ENCODE measurements at places on chromosomes 2 and 18.

GRCh38 chr2:72949642-72950041 lies 32.3 kb downstream of the EMX1 start:
- no peak for DNase-seq

DNA sequence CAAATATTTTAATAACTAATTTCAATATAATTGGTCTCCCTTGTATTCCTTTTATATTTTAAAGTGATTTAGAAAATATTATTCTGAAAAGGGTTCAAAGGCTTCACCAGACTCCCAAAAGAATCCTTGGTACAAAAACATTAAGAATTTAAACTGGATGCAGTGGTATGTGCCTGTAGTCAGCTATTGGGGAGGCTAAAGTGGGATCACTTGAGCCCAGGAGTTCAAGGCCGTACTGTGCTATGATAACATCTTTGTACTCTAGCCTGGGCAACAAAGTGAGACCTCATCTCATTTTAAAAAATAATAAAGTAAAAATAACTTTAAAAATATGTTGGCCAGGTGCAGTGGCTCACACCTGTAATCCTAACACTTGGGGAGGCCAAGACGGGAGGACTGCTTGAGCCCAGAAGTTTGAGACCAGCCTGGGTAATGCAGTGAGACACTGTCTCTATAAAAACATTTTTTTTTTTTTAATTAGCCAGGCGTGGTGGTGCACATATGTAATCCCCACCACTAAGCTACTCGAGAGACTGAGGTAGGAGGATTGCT lies 14.7 kb downstream of the NCL start:
- DNase-seq: no peak

GRCh38 chr2:43214253-43214652 lies 12.2 kb downstream of the ZFP36L2 start:
- no peak for DNase-seq

GRCh38 chr2:25441353-25441752 lies 99.6 kb upstream of the DNMT3A start:
- DNase-seq: no peak

DNA sequence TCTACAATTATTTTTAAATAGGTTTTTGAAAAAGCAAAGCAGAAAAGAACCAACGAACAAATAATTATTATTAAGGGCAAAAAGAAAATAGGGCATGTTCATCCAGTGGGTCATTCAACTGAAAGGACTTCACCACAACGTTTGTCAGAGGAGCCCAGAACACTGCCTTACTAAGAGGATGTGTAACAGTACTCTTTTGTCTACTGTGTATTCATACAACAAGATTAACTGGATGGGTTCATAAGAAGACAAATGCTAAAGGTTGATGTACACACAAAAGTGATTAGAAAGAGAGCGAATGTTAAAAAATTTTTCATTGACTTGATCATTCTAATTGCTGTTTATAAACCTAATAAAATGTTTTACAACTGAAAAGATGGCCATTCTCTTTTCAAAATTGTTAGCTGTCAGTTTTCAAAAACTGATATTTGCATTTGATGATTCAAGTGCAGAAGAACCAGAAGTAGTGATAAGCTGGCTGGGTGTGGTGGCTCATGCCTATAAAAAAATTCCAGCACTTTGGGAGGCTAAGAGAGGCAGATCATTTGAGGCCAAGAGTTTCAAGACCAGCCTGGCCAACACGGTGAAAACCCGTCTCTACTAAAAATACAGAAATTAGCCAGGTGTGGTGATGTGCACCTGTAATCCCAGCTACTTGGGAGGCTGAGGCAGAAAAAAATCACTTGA lies 33.1 kb downstream of the MGAT4A start:
- no peak for DNase-seq

DNA sequence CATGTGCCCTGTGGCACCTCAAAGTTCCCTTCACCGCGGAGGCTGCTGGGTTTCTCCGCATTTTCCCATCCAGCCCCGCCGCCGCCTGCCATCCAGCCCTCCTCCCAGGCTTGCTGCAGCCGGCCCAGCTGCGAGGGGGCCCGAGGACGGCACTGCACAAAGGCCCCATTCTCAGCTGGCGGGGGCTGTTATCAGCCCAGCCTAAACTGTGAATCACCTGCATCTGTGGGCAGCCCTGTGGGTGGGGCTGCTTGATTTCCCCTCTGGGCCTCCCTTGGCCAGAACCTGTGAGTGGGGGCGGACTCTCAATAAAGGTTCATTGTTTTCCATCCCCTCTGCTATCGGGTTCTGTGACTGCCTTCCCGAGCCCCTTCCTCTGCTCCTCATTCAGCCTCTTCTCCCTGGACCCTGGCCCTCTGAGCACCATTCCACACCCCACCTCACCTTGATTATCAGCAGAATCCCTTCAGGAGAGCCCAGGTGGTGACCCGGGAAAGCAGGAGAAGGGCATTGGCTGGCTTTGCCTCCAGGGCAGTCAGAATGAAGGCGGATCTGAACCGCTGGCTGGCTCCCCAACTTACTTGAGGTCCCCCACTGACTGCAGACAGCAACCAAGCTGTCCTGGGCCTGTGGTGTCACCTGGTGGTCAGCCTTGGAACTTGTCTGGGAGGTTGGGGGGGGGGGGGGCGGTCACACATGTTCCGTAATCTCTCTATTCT lies 204.5 kb downstream of the ZFP36L2 start:
- DNase-seq: no peak

- no peak for DNase-seq
Observed at GRCh38 chr2:193517615-193518014, 1322.9 kb upstream of the TMEFF2 start.

DNA sequence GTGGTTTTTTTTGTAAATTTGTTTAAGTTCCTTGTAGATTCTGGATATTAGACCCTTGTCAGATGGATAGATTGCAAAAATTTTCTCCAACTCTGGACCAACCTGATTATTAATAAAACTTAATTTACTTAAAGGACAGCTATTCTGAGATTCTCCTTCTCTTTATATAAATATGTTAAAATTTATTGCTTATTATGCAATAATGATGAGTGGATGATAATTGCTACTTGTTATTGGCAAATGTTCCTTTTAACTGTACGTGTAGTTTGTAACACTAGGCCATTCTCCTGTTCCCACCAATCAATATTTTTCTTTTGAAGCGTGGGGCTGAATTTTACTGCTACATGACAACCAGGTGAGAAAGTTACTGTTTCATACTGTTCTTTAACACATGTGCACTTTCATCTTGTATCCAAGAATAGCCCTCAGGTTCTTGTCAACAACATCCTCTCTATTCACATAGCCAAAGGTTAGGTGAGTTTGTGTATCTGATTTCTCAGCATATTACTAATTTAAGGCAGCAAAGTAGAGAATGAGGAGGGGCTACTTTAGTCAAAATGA lies 16.6 kb upstream of the STK17B start:
- no peak for DNase-seq

GRCh38 chr2:235287375-235287733 lies 206.5 kb upstream of the AGAP1 start:
- no peak for DNase-seq

DNA sequence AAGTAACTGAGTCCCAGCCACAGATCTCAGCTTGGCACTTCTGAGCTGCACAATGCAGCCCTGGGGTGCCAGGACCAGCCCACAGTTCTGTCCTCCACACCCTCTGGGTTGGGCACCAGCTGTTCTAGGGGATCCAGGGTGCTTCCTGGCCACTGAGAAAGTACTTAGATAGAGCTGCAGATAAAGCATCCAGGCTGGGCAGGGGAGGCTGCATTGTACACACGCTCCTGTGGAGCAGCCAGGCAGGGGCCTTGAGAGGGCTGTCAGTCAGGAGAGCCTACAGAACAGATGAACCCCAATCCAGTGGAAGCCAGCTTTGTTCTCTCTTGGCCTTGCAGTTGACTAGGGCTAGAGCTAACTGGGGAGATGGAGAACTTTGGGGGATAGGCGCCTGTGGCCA lies 104.6 kb downstream of the KIAA1328 start:
- DNase-seq: no peak

GRCh38 chr2:181782660-181783059 lies 102.3 kb upstream of the NEUROD1 start:
- no peak for DNase-seq
